Endothelial cell of umbilical vein (primary cell): ENCODE measurements at places on chromosomes 3 and 15. TPM values are rescaled to one million over a fixed set of nuclear protein-coding genes. Genes with fewer than 3 reads are reported as not detected.

DNA sequence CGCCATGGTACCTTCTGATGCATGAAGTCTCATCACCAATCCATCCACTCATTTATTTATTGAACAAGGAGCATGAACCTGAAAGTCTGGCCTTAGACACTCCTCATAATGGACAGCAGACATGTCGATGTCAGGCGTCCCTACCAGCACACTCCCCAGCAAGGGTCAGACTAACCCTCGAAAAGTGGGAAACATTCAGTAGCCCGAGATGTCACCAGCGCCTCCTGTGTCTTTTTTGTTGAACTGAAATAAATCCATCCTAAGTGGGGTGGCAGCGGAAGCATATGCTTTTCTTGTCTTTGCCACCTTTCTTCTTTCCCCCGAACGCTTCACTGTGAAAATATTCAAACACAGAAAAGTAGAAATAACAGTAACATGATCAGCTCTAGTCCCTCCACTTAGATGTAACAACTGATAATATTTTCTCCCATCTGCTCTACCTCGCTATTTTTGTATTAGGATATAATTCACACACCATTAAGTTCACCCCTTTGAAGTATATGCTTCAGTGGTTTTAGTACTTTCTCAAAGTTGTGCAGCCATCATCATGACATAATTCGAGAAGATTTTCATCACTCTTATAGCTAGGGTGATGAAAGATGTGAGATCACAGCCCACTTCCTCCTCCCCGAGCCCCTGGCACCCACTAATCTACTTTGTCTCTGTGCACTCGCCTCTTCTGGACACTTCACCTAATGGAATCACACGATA, 121.6 kb downstream of the ADAMTS17 start:
- H3K4me1 ChIP-seq, result no peaks in the 10 kb centered on the region
- no peaks in the 10 kb centered on the region for H3K27me3 ChIP-seq
- DNase-seq, result no peak
- H3K4me3 ChIP-seq, result no peak overlapping the region

GRCh38 chr3:55405436-55405835, 81.7 kb downstream of the WNT5A start:
- H3K27ac ChIP-seq, result no peak overlapping the region
- no peak overlapping the region for H3K4me3 ChIP-seq
- no peak for DNase-seq
- no peaks in the 10 kb centered on the region for H3K36me3 ChIP-seq

- no peak overlapping the region for H3K27ac ChIP-seq
- no peaks in the 10 kb centered on the region for H3K27me3 ChIP-seq
- no peak overlapping the region for H3K4me3 ChIP-seq
These were observed 200.8 kb upstream of the STRIT1 start for GRCh38 chr3:155494332-155494731.

- no peaks in the 10 kb centered on the region for H3K36me3 ChIP-seq
- H3K4me1 ChIP-seq, result no peaks in the 10 kb centered on the region
- no peaks in the 10 kb centered on the region for H3K27me3 ChIP-seq
- no peak overlapping the region for H3K4me3 ChIP-seq
These were observed 370.0 kb upstream of the FRG2C start for GRCh38 chr3:75294124-75294523.

DNA sequence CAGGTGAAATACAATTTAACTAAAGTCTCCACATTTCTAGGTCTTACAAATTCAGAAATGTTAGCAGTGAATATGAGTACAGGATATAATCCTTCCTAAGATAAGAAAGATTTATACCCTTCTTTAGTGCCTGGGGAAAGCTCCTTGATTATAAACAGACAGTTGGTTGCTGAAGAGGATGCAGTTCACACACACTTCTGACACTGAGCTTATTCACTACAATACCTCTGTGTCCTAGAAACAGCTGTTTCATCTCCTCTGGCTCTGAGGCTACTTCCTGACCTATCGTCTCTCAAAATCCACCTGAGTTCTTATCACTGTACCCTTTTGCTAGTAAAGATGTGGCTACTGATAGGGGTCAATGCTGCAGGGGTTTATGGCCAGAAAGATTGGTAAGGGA, 57.1 kb downstream of the TP63 start:
- no peaks in the 10 kb centered on the region for H3K27me3 ChIP-seq
- no peak for DNase-seq
- no peak overlapping the region for H3K27ac ChIP-seq
- H3K36me3 ChIP-seq, result no peaks in the 10 kb centered on the region
- no peak overlapping the region for H3K4me3 ChIP-seq
- peaks cover 15% of the 10 kb centered on the region for H3K4me1 ChIP-seq

DNA sequence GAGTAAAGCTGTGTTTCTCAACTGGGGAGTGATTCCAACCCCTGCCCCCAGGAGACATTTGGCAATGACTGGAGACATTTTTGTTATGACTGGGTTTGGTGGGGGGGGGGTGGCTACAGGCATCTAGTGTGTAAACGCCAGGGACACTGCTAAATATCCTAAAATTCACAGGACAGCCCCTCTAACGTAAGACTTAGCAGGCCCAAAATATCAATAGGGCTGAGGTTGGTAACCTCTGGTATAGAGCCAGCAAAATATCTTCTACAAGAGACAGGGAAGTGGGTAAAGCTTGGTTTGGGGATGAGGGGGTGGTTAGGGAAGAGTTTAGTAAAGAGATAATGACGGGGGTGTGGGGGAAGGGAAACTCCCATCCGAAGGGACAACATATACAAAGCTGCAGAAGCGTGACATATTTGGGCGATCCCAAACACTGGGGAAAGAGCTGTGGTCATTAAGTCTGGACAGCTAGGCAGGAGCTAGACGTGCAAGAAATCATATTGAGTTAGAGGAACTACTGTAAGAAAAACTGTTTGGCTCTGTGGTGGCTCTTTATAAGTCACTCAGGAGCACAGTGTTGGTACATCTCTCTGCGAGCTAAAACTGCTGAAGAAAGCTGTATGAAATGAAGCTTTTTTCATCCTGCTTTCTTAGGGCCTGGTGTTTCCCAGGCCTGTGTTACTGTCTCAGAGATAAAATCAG, 697 bp upstream of the TRIM69 start:
- H3K36me3 ChIP-seq, result peaks cover 2% of the 10 kb centered on the region
- H3K4me1 ChIP-seq, result peaks cover 2% of the 10 kb centered on the region
- DNase-seq, result no peak
- H3K27ac ChIP-seq, result no peak overlapping the region
- H3K27me3 ChIP-seq, result no peaks in the 10 kb centered on the region

- peaks cover 20% of the 10 kb centered on the region for H3K4me1 ChIP-seq
- peak overlapping the region; percentile 89 for H3K4me3 ChIP-seq
- H3K36me3 ChIP-seq, result no peaks in the 10 kb centered on the region
- peak overlapping the region; percentile 42 for H3K27ac ChIP-seq
- peak; percentile 57 for DNase-seq
- H3K27me3 ChIP-seq, result no peaks in the 10 kb centered on the region
These were observed 643 bp downstream of the MYO5A start for GRCh38 chr15:52527911-52528563.

DNA sequence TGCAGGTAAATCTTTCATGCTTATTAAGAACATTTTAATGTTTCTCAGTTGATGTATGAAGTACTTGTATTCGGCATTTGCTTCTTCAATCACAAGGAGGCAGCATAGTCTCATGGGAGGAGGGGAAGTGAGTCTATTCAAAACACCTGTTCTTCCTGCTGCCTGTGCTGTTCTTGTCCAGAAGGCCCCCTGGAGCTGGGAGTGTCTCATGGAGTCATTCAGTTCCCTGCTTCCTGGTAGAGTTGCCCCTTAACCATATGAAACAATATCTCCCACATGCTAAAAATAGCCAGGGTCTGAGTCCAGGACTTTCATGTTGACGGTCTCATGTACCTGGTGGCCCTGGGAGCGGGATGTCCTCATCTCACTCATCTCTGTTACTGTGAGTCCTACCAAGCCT, 15.5 kb upstream of the PPP1R2 start:
- H3K27ac ChIP-seq, result no peak overlapping the region
- no peak overlapping the region for H3K4me3 ChIP-seq
- H3K4me1 ChIP-seq, result no peaks in the 10 kb centered on the region
- no peaks in the 10 kb centered on the region for H3K36me3 ChIP-seq

- no peaks in the 10 kb centered on the region for H3K36me3 ChIP-seq
- H3K4me3 ChIP-seq, result no peak overlapping the region
- no peak overlapping the region for H3K27ac ChIP-seq
- no peaks in the 10 kb centered on the region for H3K27me3 ChIP-seq
These were observed 81.3 kb upstream of the ATP10A start for GRCh38 chr15:25944386-25944785.

DNA sequence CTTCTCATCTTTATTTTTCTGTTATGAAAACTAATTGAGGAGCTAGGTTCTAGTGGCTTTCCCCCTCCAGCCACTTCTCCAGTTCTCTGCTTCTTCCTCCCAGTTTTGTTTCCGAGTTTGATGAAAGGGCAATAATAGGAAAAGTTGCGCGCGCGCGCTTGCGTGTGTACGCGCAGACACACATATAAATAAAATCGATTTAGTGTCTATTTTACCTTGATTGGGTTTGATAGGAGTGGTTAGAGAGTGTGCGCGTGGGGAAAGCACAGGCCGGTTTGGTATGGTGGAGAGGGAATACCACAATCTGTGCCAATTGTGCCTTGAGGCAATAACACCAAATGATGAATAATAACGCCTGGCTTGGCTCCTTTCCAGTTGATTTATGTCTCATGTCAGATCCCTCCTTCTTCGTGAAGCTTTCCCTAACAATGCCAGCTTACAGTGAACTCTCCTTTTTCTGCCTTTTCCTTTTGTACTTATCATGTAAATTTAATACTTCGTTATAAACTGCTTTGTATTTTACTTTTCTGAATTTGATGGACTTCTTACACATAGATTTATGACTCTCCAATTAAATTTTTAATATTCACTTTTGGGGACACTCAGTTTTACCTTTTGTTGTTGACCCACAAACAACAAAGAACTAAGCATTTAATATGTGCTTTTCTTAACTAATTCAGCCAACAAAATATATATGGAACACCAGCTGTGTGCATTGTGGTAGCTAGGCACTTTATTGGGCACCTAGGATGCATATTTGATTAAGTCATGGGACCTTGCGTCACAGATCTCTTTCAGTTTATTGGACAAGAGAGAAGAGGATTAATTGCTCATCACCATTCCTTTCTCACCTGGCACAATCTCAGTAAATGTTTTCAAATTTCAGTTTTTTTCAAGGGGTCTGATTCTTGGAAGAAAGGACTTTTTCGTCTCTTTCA, 1.7 kb downstream of the TIPARP start:
- H3K27ac ChIP-seq, result peak overlapping the region; percentile 80
- peak overlapping the region; percentile 79 for H3K4me3 ChIP-seq
- peak; percentile 88 for DNase-seq
- peaks cover 42% of the 10 kb centered on the region for H3K4me1 ChIP-seq
- peaks cover 6% of the 10 kb centered on the region for H3K36me3 ChIP-seq

GRCh38 chr3:175778994-175779393, 919.9 kb downstream of the NAALADL2 start:
- no peaks in the 10 kb centered on the region for H3K27me3 ChIP-seq
- peak; percentile 90 for DNase-seq
- H3K4me3 ChIP-seq, result no peak overlapping the region
- no peaks in the 10 kb centered on the region for H3K4me1 ChIP-seq
- no peak overlapping the region for H3K27ac ChIP-seq
- H3K36me3 ChIP-seq, result no peaks in the 10 kb centered on the region

DNA sequence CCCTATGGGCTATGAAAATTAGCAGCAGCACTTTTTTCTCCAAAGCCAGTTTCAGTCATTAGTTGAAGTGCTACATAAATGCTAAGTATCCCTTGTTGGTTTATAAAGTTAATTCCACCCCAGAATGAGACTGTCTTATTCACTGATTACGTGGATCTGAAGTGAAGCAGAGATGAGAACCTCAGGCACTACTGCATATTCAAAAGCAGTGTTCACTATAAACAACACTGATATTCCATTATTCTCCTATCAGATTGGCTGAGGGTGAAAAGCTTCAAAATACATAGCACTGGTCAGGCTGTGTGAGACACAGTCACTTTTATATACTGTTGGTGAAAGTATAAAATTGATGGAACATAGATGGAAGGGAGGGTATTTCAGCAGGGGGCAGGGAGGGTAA, 395.7 kb upstream of the RARB start:
- no peaks in the 10 kb centered on the region for H3K27me3 ChIP-seq
- H3K36me3 ChIP-seq, result no peaks in the 10 kb centered on the region
- DNase-seq, result no peak
- no peak overlapping the region for H3K4me3 ChIP-seq
- no peaks in the 10 kb centered on the region for H3K4me1 ChIP-seq
- no peak overlapping the region for H3K27ac ChIP-seq

- no peaks in the 10 kb centered on the region for H3K4me1 ChIP-seq
- no peak overlapping the region for H3K4me3 ChIP-seq
- no peak overlapping the region for H3K27ac ChIP-seq
- H3K27me3 ChIP-seq, result no peaks in the 10 kb centered on the region
These were observed 15.2 kb upstream of the EID1 start for GRCh38 chr15:48862705-48863104.

- no peak overlapping the region for H3K4me3 ChIP-seq
- H3K4me1 ChIP-seq, result no peaks in the 10 kb centered on the region
- no peak for DNase-seq
These were observed 59.4 kb downstream of the BOC start for GRCh38 chr3:113270786-113271185.

GRCh38 chr3:53496984-53497383, 2.6 kb downstream of the CACNA1D start:
- no peak overlapping the region for H3K4me3 ChIP-seq
- no peak for DNase-seq
- no peaks in the 10 kb centered on the region for H3K36me3 ChIP-seq
- peaks cover 4% of the 10 kb centered on the region for H3K4me1 ChIP-seq

DNA sequence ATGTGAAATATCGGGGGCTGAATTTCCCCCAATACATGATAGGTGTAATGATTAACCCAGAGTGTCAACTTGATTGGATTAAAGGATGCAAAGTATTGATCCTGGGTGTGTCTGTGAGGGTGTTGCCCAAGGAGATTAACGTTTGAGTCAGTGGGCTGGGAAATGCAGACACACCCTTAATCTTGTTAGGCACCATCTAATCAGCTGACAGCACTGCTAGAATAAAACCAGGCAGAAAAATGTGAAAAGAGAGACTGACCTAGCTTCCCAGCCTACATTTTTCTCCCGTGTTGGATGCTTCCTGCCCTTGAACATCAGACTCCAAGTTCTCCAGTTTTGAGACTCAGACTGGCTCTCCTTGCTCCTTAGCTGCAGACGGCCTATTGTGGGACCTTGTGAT, 247.8 kb downstream of the OTOL1 start:
- no peaks in the 10 kb centered on the region for H3K4me1 ChIP-seq
- DNase-seq, result no peak
- no peak overlapping the region for H3K4me3 ChIP-seq
- H3K27ac ChIP-seq, result no peak overlapping the region

Gene ADCY5
- total RNA-seq, result not detected in 2 replicates

Gene FETUB
- total RNA-seq, result not detected in 2 replicates

Gene SNX33
- total RNA-seq, result 10.6 and 12.6 TPM in 2 replicates

Gene POPDC2
- 0.66 TPM in 1 of 2 replicates, not detected in the other for total RNA-seq

Gene GATM
- 0.48 and 0.60 TPM in 2 replicates for total RNA-seq

Gene EBLN2
- 7.3 and 7.7 TPM in 2 replicates for total RNA-seq

Gene CD200
- 7.2 and 8.2 TPM in 2 replicates for total RNA-seq

Gene ZBTB11
- total RNA-seq, result 14.7 and 15.8 TPM in 2 replicates

Gene SPCS1
- total RNA-seq, result 100 and 107 TPM in 2 replicates

Gene GP9
- total RNA-seq, result not detected in 2 replicates

Gene TUSC7
- not detected in 2 replicates for total RNA-seq
